ENCODE measurements at places on chromosomes 2 and 18. TPM values are rescaled to one million over a fixed set of nuclear protein-coding genes. Genes with fewer than 3 reads are reported as not detected.

Gene FIGN
- total RNA-seq, result 3.2 TPM

Gene EPHA4
- 24.1 TPM for total RNA-seq

Gene CXCR1
- total RNA-seq, result 0.49 TPM

Gene FNDC4
- 18.2 TPM for total RNA-seq

Gene PLB1
- total RNA-seq, result 2.5 TPM

Gene CACNB4
- 4.9 TPM for total RNA-seq

Gene KCNG2
- total RNA-seq, result not detected

Gene ASB1
- total RNA-seq, result 16.7 TPM

Gene NDUFS1
- total RNA-seq, result 33.6 TPM

Gene PRSS56
- total RNA-seq, result not detected

Gene DOCK10
- 9.8 TPM for total RNA-seq

Gene OR6B2
- not detected for total RNA-seq

Gene C1GALT1C1L
- total RNA-seq, result 1.2 TPM

Gene SRD5A2
- total RNA-seq, result 2.9 TPM

Gene SERPINB10
- total RNA-seq, result 0.98 TPM

- H3K4me3 ChIP-seq, result no peak overlapping the region
- H3K4me1 ChIP-seq, result no peaks in the 10 kb centered on the region
- H3K36me3 ChIP-seq, result no peaks in the 10 kb centered on the region
Observed at GRCh38 chr2:185782223-185782769, 43.7 kb downstream of the FSIP2 start.

GRCh38 chr2:38933653-38934052 is 44.0 kb downstream of the ARHGEF33 start:
- no peaks in the 10 kb centered on the region for H3K27me3 ChIP-seq
- no peak overlapping the region for H3K27ac ChIP-seq
- no peak overlapping the region for H3K4me3 ChIP-seq

DNA sequence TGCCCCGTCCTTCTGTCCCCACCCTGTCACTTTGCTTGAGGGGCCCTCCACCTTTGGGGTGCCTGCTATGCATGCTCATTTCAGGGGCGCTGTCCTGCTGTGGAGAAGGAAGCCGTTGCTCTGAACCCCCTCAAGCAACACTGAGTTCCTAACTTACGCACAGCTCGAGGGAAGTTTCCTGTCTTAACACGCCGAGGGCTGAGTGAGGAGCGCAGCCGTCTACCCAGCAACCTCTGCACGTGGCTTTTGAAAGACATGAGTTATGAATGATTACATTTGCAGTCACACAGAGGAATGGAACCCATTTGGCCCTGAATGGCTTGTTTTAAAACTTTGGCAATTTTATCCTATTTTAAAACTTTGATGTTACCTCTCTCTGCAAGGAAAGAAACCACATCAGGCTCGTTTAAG is 14.0 kb downstream of the RAMP1 start:
- peak overlapping the region; percentile 53 for H3K27ac ChIP-seq
- H3K4me1 ChIP-seq, result peaks cover 46% of the 10 kb centered on the region
- H3K4me3 ChIP-seq, result no peak overlapping the region
- DNase-seq, result no peak
- H3K27me3 ChIP-seq, result no peaks in the 10 kb centered on the region

DNA sequence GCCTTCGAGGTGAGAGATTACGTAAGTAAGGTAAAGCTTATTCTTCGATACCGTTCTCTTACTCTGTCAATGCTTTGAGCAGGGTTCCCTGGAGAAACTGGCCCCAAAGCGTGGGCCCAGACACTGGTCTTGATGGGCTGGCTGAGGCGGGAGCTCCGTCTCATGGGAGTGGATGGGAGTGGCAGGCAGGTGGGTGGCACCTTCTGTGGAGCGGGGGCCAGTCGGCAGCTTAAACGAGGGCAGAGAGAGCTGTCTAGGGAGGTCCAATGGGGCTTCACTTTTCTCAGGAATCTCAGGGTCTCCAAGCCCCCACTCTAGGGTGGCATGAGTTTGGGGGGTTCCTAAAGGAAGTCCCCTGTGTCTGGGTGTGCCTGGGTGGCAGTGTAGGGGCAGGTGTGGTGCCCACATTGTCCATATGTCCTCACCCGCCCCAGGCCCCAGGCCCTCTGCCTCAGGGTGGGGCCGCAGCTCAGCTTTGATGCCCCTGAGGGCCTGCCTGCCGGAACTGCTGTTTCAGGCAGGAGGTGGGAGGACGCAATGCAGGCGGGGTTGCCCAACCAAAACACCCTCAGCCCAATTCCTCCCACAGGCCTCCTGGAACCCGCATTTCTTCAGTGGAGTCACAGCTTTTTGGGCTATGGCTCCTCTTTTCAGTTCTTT is 32.5 kb upstream of the FOSL2 start:
- peak overlapping the region; percentile 28 for H3K27ac ChIP-seq
- DNase-seq, result no peak
- H3K36me3 ChIP-seq, result no peaks in the 10 kb centered on the region
- H3K27me3 ChIP-seq, result no peaks in the 10 kb centered on the region
- no peak overlapping the region for H3K4me3 ChIP-seq

GRCh38 chr2:239910851-239911640 is 114.1 kb downstream of the NDUFA10 start:
- no peak overlapping the region for H3K4me3 ChIP-seq
- no peaks in the 10 kb centered on the region for H3K36me3 ChIP-seq
- DNase-seq, result peak; percentile 82
- peaks cover 17% of the 10 kb centered on the region for H3K4me1 ChIP-seq

GRCh38 chr2:225462945-225463344 is 63.4 kb downstream of the NYAP2 start:
- H3K4me3 ChIP-seq, result no peak overlapping the region
- H3K27ac ChIP-seq, result no peak overlapping the region
- no peak for DNase-seq
- no peaks in the 10 kb centered on the region for H3K27me3 ChIP-seq
- H3K4me1 ChIP-seq, result no peaks in the 10 kb centered on the region

- no peaks in the 10 kb centered on the region for H3K27me3 ChIP-seq
- peak overlapping the region; percentile 37 for H3K27ac ChIP-seq
- H3K4me3 ChIP-seq, result peak overlapping the region; percentile 15
- H3K4me1 ChIP-seq, result peaks cover 8% of the 10 kb centered on the region
- DNase-seq, result peak; percentile 83
Observed at GRCh38 chr2:84888401-84889276, 7.8 kb upstream of the TRABD2A start.

DNA sequence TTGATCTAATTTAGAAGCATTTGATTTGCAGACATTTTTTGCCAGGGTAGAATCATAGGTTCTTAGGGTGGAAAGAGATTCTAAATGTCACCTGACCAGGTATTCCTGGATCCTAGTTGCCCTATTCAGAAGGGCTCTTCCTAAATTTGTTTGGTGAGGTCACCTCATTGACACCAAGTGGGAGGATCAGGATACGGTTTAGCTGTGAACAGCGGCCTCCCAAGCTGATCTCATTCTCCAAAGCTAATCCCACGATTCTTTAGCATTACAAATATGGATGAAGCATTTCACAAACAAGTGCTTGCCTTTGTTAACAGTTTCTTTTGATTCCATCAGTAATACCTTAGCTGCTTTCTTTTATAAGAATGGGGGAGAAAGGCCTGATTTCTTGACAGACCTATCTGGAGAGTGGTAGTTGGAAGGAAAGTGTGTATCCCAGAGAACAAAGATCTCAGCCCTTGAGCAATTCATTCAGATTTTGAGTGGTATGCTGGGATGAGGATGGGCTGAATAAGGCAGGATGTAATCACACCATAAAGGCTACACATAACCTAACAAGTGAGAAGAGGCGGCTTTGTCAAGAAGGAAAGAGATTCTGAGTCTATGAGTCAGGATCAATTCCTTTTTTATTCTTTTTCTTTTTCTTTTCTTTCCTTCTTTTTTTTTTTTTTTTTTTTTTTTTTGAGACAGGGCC is 16.6 kb downstream of the KCTD1 start:
- H3K4me1 ChIP-seq, result peaks cover 13% of the 10 kb centered on the region
- H3K4me3 ChIP-seq, result no peak overlapping the region
- no peak for DNase-seq
- no peak overlapping the region for H3K27ac ChIP-seq

DNA sequence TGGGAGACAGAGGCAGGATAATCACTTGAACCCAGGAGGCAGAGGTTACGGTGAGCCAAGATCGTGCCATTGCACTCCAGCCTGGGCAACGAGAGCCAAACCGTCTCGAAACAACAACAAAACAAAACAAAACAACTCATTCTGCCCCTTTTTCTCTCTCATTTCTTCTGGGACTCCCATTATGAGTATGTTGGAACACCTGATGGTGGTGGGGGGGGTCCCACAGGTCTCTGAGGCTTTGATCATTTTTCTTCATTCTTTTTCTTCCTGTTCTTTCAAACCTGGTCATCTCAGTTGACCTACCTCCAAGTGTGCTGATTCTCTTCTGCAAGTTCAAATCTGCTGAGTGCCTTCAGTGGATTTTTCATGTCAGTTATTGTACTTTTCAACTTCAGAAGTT is 8.2 kb upstream of the FAM161A start:
- H3K4me3 ChIP-seq, result no peak overlapping the region
- no peaks in the 10 kb centered on the region for H3K36me3 ChIP-seq
- H3K4me1 ChIP-seq, result no peaks in the 10 kb centered on the region
- DNase-seq, result no peak

- DNase-seq, result no peak
- no peak overlapping the region for H3K4me3 ChIP-seq
- H3K4me1 ChIP-seq, result peaks cover 7% of the 10 kb centered on the region
- H3K36me3 ChIP-seq, result no peaks in the 10 kb centered on the region
- H3K27ac ChIP-seq, result no peak overlapping the region
Observed at GRCh38 chr2:235055891-235056516, 104.2 kb downstream of the SH3BP4 start.

- no peak overlapping the region for H3K27ac ChIP-seq
- H3K4me3 ChIP-seq, result no peak overlapping the region
- H3K27me3 ChIP-seq, result no peaks in the 10 kb centered on the region
- no peaks in the 10 kb centered on the region for H3K4me1 ChIP-seq
Observed at GRCh38 chr2:70399046-70399445, 97.2 kb upstream of the FAM136A start.

DNA sequence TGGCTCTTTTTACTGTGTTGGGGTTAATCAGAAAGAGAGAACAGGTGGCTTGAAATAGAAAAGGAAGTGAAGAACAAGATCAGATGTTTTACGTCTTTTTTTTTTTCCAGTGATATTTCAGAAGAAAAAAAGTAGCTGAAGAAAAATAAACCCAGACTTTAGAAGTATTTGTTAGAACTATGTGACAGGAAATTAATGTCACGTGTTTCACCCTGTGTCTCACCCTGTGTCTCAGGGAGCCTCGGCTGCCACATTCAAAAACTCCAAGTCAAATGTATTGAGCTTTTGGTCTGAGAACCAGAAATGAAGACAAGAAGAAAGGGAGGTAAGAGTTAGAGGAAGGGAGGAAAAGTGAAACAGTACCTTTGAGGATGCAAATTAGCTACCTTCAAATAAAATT is 38.0 kb downstream of the AKAIN1 start:
- H3K4me1 ChIP-seq, result no peaks in the 10 kb centered on the region
- no peak overlapping the region for H3K4me3 ChIP-seq
- no peaks in the 10 kb centered on the region for H3K36me3 ChIP-seq
- H3K27ac ChIP-seq, result no peak overlapping the region

DNA sequence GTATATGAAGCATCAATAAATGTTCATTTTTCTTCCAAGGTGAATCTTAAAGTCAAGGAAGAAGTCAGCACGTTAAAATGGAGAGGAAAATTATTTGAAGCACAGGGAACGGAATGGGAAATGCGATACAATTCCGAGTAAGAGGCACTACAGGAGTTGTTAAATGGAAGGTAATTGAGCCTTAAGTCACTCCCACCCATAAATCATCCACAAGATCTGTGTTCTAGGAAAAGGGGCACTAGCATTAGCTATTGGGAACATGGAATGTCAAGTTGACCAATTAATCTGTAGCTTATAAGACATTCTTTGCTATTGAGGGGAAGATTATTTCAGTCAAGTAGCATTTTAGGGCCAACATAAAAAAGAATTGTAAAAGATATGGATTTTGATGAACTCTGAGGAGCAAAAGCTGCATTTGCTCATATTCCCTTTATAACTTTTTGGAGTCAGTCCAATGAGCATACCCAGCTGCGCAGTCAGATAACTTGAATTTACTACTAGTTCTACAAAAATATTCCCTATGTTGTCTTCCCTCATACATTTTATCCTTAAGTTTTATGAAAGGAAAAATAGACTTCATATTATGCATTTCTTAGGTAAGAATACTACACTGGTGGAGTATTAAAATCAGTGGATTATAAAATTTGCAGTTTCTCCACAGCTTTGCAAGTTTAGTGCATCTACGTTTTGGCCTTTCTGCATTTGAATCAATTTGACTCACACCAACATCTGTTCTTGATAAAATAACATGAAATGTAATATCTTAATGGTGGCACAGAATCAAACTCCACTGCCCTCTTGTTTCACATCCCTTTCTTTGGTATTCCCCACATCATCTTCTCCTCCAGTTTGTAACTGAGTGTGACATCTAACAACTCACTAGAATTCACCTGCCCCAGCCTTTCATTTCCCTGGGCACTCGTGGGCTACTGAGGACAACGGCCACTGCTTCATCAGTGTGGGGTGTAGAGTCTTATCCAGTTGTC is 95.6 kb downstream of the SP3 start:
- H3K4me1 ChIP-seq, result peaks cover 39% of the 10 kb centered on the region
- no peaks in the 10 kb centered on the region for H3K36me3 ChIP-seq
- H3K4me3 ChIP-seq, result no peak overlapping the region
- H3K27me3 ChIP-seq, result no peaks in the 10 kb centered on the region
- no peak for DNase-seq
- peak overlapping the region; percentile 73 for H3K27ac ChIP-seq

- no peaks in the 10 kb centered on the region for H3K4me1 ChIP-seq
- H3K36me3 ChIP-seq, result no peaks in the 10 kb centered on the region
- DNase-seq, result no peak
- no peak overlapping the region for H3K27ac ChIP-seq
Observed at GRCh38 chr18:11081009-11081532, 68.3 kb downstream of the PIEZO2 start.

DNA sequence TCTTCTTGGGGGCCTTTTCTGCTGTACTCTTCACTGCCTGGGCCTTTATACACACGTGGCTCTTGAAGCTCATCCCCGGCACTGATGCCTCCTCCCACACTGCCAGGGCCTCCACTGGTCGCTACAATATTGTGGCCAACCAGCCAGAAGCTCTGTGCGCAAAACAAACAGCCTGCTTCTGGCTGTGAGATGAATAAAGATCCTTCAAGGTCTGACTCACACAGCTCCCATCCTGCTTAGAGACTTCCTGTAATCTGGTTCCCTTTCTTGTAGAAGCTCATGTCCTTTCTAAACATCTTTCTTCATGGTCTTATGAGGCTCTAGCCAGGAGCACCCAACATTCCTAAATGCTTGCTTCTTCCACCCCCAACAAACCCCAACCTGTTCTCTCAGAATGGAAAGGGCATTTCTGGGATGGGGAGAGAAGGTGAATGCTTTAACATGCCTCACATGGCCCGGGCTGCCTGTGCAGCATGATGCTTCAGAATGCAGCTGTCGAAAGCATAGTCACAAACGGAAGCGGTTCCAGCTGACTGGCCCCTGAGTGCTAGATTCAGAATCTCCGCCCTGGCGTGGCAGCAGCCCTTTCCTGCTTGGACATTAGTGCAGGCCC is 24.6 kb downstream of the NRP2 start:
- no peak for DNase-seq
- peak overlapping the region; percentile 69 for H3K27ac ChIP-seq
- H3K4me1 ChIP-seq, result peaks cover 60% of the 10 kb centered on the region
- no peak overlapping the region for H3K4me3 ChIP-seq
- H3K36me3 ChIP-seq, result no peaks in the 10 kb centered on the region
- H3K27me3 ChIP-seq, result no peaks in the 10 kb centered on the region
